ENCODE measurements at places on chromosomes 6 and 20. TPM values are rescaled to one million over a fixed set of nuclear protein-coding genes. Genes with fewer than 3 reads are reported as not detected.

DNA sequence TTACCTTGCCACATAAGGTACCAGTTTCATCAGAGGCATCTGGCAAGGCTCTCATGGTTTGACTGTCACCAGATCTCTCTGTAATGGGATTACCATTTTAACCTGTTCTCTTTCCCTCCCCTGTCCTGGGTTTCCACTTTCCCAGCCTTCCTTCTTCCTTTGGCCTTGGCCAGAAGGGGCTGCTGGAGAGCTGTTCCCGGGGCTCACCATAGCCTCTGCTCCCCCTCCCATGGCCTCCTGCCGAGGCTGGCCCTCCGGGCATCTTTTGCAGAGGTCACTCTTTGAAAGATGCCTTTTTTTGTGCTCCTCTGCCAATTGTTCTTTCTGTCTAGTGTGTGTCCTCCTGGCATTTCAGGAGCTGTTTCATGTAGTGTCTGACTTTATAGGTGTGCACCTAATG, 100.7 kb upstream of the SCP2D1 start:
- H3K4me3 ChIP-seq, result no peak overlapping the region
- H3K27me3 ChIP-seq, result no peaks in the 10 kb centered on the region
- no peak for DNase-seq
- no peaks in the 10 kb centered on the region for H3K36me3 ChIP-seq
- H3K27ac ChIP-seq, result no peak overlapping the region

DNA sequence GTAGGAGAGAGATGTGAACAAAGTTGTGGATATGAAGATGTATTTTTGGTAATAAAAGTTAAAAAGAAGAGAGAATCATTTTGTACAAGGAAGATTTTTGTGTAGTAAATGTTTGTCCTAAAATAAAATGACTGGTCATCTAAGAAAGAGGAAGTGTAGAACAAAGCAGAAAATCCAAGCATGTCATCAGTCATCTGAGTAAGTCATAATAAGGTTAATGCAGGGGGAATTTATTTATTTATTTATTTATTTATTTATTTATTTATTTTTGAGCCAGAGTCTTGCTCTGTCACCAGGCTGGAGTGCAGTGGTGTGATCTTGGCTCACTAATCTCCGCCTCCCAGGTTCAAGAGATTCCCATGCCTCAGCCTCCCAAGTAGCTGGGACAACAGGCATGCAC, 15.7 kb upstream of the CGA start:
- H3K27ac ChIP-seq, result no peak overlapping the region
- DNase-seq, result no peak
- no peak overlapping the region for H3K4me3 ChIP-seq
- no peaks in the 10 kb centered on the region for H3K4me1 ChIP-seq

- H3K27ac ChIP-seq, result no peak overlapping the region
- DNase-seq, result no peak
- no peaks in the 10 kb centered on the region for H3K27me3 ChIP-seq
- no peaks in the 10 kb centered on the region for H3K4me1 ChIP-seq
These were observed 12.9 kb downstream of the MAPRE1 start for GRCh38 chr20:32832664-32833063.

GRCh38 chr6:106677282-106677681, 47.9 kb downstream of the QRSL1 start:
- no peaks in the 10 kb centered on the region for H3K27me3 ChIP-seq
- no peak overlapping the region for H3K4me3 ChIP-seq
- DNase-seq, result no peak
- no peak overlapping the region for H3K27ac ChIP-seq
- H3K36me3 ChIP-seq, result no peaks in the 10 kb centered on the region

GRCh38 chr20:52926505-52926904, 45.7 kb upstream of the TSHZ2 start:
- no peaks in the 10 kb centered on the region for H3K36me3 ChIP-seq
- no peak overlapping the region for H3K4me3 ChIP-seq
- H3K27ac ChIP-seq, result no peak overlapping the region
- DNase-seq, result no peak
- no peaks in the 10 kb centered on the region for H3K27me3 ChIP-seq

DNA sequence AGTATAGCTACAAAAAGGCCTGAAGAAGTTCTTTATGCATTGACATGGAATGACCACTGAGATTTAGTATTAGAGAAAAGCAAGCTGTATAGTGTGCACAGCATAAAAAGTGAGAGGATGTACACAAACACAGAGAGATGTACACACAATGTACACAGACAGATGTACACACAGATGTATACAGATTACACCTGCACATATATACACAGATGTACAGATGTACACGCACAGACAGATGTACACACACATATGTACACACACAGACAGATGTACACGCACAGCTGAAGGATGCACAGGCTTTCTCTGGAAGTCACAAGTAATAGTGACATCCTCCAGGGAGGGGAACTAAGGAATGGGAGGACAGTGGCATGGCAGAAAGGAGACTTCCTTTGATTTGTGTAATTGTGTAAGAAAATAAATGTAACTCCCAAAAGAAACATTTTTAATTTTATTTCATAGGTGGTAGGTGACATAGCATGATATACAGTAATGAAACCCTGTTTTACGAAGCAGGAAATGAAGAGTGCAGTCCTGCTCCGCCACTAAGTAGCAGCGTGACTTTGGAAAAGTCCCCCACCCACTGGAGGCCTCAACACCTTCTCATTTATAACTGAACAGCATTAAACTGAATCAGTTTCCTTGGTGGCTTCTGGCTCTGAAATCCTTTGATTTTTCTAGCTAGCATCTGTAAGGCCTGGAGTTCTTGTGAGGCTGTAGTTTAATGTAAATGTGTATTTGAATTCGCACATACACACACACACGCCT, 14.1 kb downstream of the NFATC2 start:
- peaks cover 11% of the 10 kb centered on the region for H3K4me1 ChIP-seq
- DNase-seq, result no peak
- H3K27me3 ChIP-seq, result no peaks in the 10 kb centered on the region
- H3K4me3 ChIP-seq, result no peak overlapping the region

DNA sequence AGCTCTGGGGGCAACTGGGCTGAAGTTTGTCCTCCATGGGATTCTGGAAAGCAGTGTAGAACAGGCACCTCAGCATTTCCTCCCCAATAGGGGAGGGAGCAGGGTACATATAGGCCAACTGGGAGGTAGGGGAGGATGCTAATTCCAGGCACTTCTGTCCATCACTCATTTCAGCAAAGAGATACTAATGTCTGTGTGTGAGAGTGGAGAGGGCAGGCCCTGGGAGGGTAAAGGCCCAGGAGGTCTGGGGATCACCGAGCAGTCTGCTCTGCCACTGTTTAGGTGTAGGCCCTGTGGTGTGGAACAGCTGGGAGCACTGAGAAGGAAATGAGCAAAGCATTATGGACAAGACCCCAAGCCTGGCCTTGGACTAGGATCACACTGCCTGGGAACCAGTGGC, 158.7 kb downstream of the SLC24A3 start:
- H3K4me1 ChIP-seq, result no peaks in the 10 kb centered on the region
- no peak for DNase-seq
- H3K4me3 ChIP-seq, result no peak overlapping the region
- no peaks in the 10 kb centered on the region for H3K36me3 ChIP-seq

GRCh38 chr6:15735567-15736265, 72.9 kb upstream of the DTNBP1 start:
- H3K27me3 ChIP-seq, result no peaks in the 10 kb centered on the region
- no peak overlapping the region for H3K4me3 ChIP-seq
- H3K4me1 ChIP-seq, result no peaks in the 10 kb centered on the region
- DNase-seq, result no peak

MATN4 gene
- 0.21 TPM for total RNA-seq

GRCh38 chr6:128966934-128967333, 84.0 kb downstream of the LAMA2 start:
- no peaks in the 10 kb centered on the region for H3K4me1 ChIP-seq
- DNase-seq, result no peak
- H3K27me3 ChIP-seq, result no peaks in the 10 kb centered on the region
- no peak overlapping the region for H3K27ac ChIP-seq
- no peak overlapping the region for H3K4me3 ChIP-seq

- no peak overlapping the region for H3K27ac ChIP-seq
- H3K27me3 ChIP-seq, result no peaks in the 10 kb centered on the region
- H3K36me3 ChIP-seq, result no peaks in the 10 kb centered on the region
These were observed 79.8 kb upstream of the CHD6 start for GRCh38 chr20:41697861-41698559.

GRCh38 chr6:137423451-137424168, 70.6 kb downstream of the OLIG3 start:
- H3K4me1 ChIP-seq, result no peaks in the 10 kb centered on the region
- no peak overlapping the region for H3K4me3 ChIP-seq

DNA sequence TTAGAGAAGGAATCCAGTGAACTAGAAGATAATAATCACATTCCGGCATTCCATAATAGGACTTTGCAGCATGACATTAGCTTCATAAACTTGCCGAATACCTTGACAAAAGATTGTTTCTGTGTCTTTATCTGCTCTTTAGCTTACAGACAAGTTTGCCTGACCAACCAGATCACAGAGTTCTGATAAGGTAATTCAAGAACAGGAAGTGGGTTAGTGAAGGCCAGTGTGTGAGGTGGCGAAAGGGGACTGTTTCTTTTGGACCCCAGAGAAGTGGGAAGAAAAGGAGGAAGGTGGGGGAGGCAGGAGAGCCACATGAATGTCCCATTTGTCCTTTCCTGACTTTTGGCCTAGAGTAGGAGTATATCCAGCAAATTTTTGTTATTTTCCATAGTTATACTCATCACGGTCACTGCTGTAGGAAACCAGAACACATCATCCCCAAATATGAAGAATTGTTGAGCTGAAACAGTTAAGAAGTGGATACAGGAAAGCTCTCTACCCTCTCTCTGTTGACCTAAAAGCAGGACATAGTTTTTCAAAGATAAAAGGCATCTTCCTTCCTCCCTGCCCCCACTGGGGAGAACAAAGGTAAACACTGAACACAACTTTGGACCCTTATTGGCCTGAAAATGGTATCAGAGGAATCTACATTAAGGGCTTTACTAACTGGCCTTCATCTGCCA, 72.4 kb upstream of the TNFAIP3 start:
- no peaks in the 10 kb centered on the region for H3K4me1 ChIP-seq
- no peak for DNase-seq
- no peak overlapping the region for H3K27ac ChIP-seq
- H3K4me3 ChIP-seq, result no peak overlapping the region
- H3K27me3 ChIP-seq, result no peaks in the 10 kb centered on the region
- no peaks in the 10 kb centered on the region for H3K36me3 ChIP-seq

CLVS2 gene
- not detected for total RNA-seq

DCBLD1 gene
- 0.85 TPM for total RNA-seq

DNA sequence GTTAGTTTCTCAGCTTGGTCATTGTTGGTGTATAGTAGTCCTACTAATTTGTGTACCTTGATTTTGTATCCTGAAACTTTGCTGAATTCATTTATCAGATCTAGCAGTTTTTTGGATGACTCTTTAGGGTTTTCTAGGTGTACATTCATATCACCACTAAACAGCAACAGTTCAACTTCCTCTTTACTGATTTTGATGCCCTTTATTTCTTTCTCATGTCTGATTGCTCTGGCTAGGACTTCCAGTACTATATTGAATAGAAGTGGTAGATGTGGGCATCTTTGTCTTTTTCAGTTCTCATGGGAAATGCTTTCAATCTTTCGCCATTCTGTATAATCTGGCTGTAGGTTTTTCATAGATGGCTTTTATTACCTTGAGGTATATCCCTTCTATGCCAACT, 61.3 kb upstream of the HEY2 start:
- H3K27me3 ChIP-seq, result no peaks in the 10 kb centered on the region
- H3K27ac ChIP-seq, result peak overlapping the region; percentile 49
- H3K4me3 ChIP-seq, result no peak overlapping the region
- DNase-seq, result no peak
- H3K36me3 ChIP-seq, result no peaks in the 10 kb centered on the region
- no peaks in the 10 kb centered on the region for H3K4me1 ChIP-seq

DNA sequence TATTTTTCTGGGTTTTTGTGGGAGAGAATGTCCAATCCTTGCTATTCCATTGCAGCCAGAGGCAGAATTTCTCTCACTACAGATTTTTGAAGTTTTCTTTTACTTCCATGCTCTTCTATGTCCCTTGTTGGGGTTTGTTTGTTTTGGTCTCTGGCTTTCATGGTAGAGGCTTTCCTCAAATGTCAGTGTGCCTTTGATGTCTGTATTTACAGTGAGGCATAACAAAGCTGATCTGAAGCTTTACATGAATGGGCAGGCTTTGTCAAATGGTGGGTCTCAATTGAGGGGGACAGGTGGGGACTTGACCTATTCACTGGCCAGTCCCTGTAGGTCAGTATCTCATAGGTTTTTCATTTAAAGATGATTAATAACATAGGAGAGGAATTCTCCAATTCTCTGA, 8.6 kb upstream of the CARMIL1 start:
- H3K27ac ChIP-seq, result no peak overlapping the region
- H3K36me3 ChIP-seq, result no peaks in the 10 kb centered on the region
- no peak overlapping the region for H3K4me3 ChIP-seq
- H3K27me3 ChIP-seq, result no peaks in the 10 kb centered on the region
- peaks cover 2% of the 10 kb centered on the region for H3K4me1 ChIP-seq

DNA sequence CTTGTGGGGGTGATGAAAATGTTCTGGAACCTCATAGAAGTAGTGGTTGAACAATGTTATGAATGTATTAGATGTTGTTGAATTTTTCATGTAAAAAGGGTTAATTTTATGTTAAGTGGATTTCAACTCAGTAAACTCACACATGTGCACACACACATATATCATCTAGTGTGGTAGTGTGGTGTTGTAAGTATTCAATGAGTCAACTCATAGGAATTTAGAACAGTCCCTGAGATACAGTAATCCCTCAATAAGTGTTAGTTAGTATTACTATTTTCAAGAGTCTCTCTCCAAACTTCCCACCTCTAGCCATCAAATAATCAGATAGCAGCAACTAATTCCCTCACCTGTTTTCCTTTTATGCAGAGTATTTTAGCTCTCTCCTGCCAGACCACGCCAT, 563.1 kb upstream of the JARID2 start:
- no peak overlapping the region for H3K4me3 ChIP-seq
- no peaks in the 10 kb centered on the region for H3K36me3 ChIP-seq
- no peak for DNase-seq
- no peaks in the 10 kb centered on the region for H3K27me3 ChIP-seq
- H3K27ac ChIP-seq, result no peak overlapping the region

- H3K27ac ChIP-seq, result no peak overlapping the region
- H3K27me3 ChIP-seq, result no peaks in the 10 kb centered on the region
- H3K36me3 ChIP-seq, result no peaks in the 10 kb centered on the region
- no peak overlapping the region for H3K4me3 ChIP-seq
- DNase-seq, result no peak
- H3K4me1 ChIP-seq, result no peaks in the 10 kb centered on the region
These were observed 113.4 kb downstream of the FAM50B start for GRCh38 chr6:3962291-3963280.

CCNC gene
- total RNA-seq, result 29.9 TPM
